Eye (tissue), 1 donor: ENCODE measurements at places on chromosomes 12 and 14.

DNA sequence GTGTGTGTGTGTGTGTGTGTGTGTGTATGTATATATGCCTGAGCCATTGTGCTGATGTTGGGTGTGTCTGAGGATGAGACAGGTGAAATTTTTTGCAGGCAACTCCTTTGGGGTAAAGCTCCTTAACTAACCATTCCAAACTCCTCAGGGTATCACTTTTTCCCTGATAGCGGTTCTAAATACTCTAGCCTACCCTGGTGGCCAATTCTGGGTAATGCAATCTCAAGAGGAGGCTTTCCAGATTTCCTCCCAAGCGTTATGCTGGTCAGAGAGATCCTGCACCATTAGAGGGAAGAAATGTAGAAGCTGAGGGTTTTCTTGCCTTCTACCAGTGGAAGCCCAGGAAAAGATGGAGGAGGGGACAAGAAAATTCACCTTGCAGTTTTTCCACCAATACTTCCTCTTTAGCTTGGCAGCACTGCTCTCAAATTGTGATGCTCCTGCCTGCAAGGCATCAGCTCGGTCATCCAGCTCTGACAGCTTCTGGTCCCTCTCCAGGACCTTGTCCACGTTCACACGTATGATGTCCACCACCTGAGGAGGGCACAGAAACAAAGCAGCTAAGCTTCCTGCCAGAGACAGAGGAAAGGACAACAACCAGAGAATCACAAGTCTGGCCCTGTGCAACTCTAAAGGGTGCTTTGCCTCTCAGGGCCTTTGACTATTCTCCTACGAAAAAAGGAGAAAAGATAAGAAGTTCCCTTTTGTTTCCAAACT, 4.9 kb downstream of the VAMP1 start:
- peak; percentile 89 for DNase-seq

DNA sequence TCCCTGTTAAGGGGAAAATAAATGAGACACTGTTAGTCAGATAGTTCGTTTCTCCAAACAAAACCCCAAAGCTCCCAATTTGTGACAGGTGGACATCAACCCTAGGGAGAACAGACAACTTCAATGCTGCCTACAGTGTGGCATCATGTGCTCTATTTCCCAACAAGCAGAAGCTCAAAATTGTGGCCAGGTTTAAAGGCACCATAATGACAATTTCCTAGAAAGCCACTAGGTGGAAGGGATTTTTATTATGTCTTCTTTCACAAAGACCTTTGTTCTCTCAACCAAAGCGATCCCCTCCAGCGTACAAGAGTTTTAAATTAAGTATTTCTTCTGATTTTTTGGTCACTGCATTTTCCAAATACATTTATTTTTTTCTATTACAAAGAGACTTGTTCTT, 88.0 kb upstream of the MBIP start:
- no peak for DNase-seq

DNA sequence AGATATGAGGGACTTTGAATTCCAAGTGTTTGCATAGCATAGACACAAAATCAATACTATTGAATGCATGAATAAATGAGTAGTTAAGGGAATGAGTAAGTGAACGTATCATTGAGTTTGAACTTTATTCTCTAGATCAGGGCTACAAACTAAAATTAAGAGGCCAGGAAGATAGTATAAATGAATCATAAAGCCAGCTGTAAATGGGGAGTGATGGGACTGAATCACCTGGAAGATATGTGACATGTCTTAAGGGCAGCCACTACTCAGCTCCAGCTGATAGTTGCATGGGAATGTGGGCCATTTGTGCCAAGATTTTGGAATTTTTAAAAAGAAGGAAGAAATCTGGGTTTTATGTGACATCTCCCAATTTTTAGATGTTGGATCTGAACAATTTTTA, 229.9 kb downstream of the AKAP6 start:
- no peak for DNase-seq

- DNase-seq, result peak; percentile 46
Observed at GRCh38 chr12:54371328-54372112, 7.2 kb upstream of the GPR84 start.

DNA sequence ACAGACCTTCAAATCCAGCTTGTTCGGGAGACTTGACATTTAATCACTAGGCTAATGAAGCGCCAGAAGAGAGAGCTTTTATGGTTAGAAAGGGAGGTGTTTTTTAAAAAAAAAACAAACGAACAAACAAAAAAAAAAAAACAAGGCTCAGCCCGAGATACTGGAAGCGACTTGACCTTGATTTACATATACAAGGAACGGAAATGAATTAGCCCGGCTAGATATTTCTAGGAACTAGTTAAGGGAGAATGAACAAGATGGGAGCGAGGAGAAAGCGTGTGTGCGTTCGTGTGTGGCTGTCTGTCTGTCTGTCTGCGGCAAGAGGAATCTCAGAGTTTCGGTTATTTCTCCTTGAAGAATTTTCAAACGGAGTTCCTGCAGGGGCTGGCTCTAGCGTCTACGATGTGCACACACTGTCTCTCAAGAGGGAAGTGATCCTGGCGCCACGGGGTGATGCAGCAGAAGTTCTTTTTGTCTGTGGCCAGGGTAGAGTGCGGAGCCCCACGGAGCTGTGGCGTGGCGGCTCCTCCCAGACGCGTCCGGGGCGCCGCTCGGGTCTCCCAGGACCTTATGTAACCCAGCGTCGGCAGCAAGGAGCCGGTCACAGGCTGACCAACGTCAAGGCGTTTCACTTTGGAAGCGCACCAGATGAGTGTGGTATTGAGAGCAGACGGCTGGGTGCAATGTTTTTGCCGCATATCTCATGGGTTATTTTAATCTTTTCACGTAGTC, 18.8 kb downstream of the SOCS2 start:
- DNase-seq, result peak; percentile 82

- DNase-seq, result no peak
Observed at GRCh38 chr12:100384559-100384935, 27.7 kb downstream of the SLC17A8 start.

DNA sequence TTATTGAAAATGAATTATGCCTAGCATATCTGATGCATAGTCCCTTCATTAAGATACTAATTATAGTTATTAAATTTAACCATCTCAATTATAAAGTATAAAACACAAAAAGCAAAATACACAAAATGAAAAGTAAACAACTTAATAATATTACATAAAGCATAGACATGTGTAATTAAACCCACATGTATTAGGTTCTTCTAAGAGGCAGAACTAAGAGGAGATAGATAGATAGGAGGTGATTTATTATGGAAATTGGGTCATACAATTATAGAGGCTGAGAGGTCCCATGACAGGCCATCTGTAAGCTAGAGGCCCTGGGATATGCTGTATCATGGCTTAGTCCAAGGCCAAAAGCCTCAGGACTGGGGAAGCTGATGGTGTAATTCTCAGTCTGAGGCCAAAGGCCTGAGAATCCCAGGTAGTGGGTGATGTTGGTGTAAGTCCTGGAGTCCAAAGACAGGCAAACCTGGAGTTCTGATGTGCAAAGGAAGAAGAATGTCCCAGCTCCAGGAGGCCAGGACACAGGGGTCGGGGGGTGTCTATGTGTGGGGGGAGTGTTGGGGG, 953.3 kb downstream of the TRHDE start:
- no peak for DNase-seq

- no peak for DNase-seq
Observed at GRCh38 chr12:52041695-52042123, 9.5 kb upstream of the NR4A1 start.

GRCh38 chr12:685388-685787, 22.1 kb upstream of the NINJ2 start:
- DNase-seq, result peak; percentile 49

GRCh38 chr12:14982562-14982961, 9.7 kb downstream of the PDE6H start:
- DNase-seq, result no peak

DNA sequence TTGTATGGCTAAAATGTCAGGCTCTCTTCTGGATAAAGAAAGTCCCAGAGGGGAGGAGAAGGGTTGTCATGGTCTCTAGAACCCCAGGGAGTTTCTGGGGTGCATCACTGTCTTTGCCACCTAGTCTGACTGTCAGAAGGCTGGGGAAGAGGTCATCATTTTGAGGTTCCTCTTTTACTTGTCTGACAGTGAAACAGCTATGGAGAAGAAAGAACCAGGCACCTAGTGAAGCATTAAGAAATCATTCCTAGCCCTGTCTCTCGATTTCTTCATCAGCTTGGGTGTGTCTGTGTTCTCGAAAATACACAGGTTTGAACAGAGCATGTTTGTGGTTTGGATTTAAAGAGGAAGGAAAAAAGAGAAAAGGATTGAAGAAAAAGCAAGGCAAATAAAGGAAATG, 158.7 kb upstream of the LRIG3 start:
- no peak for DNase-seq

- DNase-seq, result peak; percentile 17
Observed at GRCh38 chr12:84069198-84069597, 843.4 kb downstream of the SLC6A15 start.

GRCh38 chr14:31278883-31279282, 71.3 kb upstream of the HECTD1 start:
- DNase-seq, result no peak

- no peak for DNase-seq
Observed at GRCh38 chr12:46342562-46343033, 30.0 kb downstream of the SLC38A2 start.

DNA sequence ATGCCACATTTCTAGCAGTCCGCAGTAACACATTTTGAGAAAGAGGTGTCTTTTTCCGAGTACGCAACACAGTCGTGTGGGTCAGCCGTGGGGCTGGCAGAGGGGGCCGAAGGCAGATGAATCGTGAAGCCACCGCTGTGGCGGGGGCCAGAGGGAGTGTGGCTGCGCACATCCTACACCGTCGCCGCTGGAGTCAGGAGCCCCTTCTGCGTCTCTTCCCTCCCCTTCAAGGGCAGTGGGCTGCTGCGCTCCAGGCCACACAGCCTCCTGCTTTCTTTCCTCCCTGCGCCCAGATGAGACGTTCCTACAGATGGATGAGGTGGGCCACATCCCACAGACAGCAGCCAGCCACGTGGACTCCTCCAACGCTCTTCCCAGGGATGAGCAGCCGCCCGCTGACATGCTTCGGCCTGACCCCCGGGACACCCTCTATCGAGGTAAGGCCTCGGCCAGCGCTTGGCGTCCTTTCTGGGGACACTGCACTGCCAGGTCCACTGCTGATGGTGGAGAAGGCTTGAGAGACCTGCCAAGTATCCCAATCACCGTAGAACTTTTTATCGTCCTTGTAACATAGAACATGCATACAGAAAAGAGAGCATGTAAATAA, 89.8 kb downstream of the B4GALNT3 start:
- no peak for DNase-seq

DNA sequence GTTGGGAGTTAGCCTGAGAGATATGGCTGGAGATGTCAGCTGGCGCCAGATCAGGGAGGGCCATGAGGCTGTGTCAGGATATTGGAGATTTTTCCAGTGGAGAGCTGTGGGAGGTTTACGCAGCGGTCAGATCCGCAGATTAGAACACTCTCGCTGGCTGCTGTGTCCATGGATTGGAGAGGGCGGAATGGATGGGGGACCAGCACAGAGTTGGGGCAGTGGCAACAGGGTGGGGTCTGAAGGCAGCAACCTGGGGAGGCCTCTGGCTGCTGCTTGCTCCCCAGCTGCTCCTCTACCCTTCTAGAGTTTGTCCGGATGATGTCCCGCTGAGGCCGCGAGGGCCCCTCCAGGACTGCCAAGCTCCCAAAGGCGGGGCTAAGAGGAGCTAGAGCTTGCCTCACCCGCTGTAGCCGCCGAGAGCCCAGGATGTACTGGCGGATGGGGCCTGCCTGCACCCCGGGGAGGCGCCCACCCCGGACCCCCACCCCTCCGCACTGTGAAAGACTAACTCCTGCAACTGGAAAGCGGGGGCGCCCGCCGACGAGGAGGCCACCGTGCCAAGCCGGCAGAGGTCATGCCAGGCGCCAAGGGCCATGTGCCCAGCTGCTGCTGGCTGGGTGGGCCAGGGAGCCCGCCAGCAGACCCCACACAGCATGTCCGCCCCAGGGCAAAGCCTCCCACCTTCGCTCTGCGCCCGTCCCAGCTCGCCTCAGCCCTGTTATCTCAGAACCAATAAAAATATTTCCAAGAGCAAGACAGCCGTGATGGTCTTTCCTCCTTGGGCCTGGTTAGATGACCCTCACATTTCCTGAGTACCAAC, 20.2 kb upstream of the MLEC start:
- DNase-seq, result peak; percentile 19

- DNase-seq, result no peak
Observed at GRCh38 chr12:66240096-66240820, 51.2 kb downstream of the IRAK3 start.

DNA sequence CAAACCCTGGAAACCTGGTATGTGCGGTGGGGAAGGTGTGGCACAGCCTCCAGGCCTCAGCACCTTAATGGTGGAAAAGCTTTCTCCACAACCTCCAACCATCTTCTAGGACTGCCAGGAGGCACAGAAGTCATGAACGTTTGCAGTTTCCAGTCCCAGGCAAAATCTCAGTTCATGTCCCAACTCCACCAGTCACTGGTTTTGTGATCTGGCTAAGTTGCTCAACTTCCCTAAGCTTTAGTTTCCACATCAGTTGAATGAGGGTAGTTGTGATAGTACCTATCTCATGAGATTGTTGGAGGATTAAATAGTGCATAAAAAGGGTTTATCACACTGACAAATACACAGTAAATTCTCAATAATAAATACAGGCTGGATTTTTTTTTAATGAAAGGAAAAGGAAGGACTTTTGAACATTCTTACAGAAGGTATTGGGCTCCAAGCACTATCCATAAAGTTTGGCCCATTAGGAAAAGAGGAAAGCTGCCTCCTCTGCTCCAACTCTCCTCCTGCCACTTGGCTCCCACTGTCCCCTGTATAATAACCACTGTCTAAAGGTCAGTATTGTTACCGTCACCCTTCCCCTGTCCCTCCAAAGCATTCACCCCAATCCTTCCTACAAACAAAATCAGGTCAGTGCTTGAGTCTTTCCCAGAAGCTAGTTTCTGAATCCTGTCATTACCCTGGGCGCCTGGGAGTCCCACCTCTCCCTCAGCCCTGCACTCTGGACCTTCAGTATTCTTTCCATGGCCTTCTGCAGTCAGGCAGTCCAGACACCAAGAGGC, 6.3 kb downstream of the PCK2 start:
- DNase-seq, result no peak

DNA sequence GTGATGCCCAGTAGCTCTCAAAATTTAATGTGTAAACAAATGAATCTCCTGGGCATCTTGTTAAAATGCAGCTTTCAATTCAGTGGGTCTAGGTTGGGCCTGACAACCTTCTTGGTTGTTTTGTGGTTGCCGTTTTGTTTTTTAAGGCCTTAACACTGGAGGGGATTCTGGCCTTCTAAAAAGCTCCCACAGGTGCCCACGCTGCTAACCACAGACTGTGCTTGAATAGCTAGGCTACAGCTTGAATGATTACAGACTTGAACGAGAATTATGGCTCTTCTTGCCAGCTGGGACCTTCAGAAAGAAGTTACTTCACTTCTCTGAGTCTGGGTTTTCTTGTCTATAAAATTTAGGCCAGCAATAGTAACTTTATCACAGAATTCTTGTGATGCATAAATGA, 1.3 kb upstream of the FLVCR2 start:
- DNase-seq, result no peak

- DNase-seq, result no peak
Observed at GRCh38 chr14:35388656-35389314, 15.8 kb downstream of the NFKBIA start.
